Vagina (tissue), 2 donors: ENCODE measurements at places on chromosomes 5 and 9.

DNA sequence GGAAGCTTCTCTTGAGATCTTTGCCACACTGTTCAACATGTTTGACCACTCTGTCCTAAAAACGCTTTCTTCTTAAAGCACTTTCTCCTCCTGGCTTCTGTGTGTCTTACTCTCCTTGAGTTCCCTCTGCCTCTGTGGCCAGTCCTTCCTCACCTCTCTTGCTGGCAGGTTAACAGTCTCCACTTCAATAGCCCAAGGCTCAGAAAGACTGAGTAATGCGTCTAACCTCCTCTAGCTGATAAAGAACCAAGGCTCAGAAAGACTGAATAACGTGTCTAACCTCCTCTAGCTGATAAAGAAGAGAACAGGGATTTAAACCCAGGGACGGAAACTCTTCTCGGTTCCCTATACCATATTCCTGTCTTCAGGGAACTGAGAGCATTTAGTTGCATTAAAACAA lies 205.2 kb downstream of the AOPEP start:
- no peak for DNase-seq

- DNase-seq, result no peak
These were observed 33.8 kb upstream of the NEURL1B start for GRCh38 chr5:172607213-172607793.

DNA sequence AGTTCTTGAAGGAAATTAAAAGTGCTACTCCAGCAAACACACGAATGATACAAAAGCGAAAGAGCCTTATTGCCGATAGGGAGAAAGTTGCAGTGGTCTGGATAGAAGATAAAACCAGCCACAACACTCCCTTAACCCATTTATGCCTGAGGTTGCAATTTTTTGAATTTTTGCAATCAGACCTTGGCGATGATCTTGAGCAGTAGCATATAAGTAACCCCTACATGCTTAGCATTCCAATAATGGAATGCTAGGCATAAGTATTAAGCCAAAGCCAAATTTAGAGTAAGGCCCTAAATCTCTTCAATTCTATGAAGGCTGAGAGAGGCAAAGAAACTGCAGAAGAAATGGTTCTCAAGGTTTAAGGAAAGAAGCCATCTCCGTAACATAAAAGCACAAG lies 153.5 kb downstream of the SLC28A3 start:
- DNase-seq, result no peak

DNA sequence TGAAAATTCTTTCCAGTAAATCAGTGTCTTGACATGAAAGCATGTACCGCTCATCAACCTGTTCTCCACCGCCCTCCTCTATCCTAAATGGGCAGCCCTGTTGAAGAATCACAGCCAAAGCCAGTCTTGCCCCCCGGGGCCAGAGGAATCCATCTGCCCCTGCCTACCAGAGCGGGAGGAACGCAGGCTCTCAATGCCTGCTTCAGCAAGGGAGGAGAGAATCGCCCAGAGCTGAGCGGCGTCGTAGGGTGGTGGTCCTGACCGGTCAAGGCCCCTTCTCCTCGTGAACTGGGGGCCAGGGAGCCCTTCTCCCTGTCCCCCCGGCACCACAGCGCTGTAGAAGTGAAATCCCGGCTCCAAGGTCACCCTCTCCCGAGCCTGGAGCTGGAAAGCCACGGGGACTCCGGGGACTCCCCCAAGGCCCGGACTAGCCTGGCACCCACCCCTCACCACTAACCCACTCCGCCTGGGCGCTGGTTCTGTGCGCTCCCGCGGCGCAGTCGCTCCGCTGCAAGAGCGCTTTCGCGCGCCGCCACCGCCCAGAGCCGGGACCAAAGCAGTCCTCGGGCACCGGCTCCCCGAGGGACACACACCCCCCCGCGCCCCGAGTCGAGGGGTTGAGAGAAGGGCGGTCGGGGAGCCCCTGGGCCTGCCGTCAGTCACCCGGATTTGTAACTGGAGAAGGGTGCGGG lies 718 bp upstream of the TMEM215 start:
- no peak for DNase-seq

DNA sequence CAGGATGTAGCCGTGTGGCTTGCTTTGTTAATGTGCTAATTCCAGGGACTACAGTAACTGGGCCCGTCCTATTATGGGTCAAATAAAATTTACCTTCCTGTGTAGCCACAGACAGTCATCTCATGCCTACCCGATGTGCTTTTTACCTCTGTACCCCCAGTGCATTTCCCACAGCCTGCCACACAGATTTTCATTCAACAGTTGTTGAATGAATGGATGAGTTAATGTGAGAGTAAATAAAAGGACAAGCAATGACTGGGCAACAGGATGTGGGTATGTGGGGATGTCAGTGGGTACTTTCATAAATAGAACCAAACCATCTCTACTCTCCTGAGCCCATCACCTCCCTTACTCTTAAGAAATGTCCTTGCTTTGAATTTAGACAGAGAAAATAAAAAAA lies 441.2 kb upstream of the ZNF462 start:
- no peak for DNase-seq

DNA sequence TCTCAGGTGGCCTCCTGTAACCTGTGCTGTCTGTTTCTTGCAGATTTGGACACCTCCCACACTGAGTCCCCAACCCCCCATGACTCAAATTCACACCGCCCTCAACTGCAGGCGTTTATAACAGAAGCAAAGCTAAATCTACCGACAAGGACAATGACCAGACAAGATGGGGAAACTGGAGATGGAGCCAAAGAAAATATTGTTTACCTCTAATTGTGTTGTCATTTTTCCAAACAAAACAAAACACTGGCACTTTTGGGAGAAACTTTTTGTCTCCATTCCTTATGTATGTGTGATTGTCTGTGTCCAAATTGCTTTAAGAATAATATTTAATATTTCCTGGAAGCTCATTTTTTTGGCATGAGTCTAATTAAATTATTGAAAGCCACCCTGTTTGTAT lies 314.8 kb downstream of the ARHGEF28 start:
- no peak for DNase-seq

DNA sequence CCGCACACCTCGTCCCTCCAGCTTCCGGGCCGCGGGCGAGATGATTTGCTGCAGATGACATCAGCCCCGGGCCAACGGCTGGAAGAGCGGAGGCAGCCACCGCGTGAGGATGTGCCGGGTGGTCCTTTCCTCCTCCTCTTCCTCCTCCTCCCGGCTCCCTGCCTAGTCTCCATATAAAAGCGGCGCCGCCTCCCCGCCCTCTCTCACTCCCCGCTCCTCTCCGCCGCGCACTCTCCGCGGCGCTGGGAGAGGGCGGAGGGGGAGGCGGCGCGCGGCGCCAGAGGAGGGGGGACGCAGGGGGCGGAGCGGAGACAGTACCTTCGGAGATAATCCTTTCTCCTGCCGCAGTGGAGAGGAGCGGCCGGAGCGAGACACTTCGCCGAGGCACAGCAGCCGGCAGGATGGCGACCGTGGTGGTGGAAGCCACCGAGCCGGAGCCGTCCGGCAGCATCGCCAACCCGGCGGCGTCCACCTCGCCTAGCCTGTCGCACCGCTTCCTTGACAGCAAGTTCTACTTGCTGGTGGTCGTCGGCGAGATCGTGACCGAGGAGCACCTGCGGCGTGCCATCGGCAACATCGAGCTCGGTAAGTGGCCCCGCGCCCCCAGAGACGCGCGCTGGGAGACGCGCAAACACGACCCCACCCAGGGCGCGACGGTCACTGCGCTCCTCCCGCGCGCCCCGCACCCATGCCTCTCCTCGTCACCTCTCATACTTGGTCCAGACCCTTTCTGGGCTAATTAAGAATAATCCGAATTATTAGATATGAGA lies at the start of gene MAP1B:
TSS of gene MAP1B (plus strand) at position 345 of the 770 bp plus-strand sequence. CDS start at position 402, 57 bp downstream.
- DNase-seq, result no peak

- DNase-seq, result no peak
These were observed 441.8 kb upstream of the CCNG1 start for GRCh38 chr5:162995568-162995967.

DNA sequence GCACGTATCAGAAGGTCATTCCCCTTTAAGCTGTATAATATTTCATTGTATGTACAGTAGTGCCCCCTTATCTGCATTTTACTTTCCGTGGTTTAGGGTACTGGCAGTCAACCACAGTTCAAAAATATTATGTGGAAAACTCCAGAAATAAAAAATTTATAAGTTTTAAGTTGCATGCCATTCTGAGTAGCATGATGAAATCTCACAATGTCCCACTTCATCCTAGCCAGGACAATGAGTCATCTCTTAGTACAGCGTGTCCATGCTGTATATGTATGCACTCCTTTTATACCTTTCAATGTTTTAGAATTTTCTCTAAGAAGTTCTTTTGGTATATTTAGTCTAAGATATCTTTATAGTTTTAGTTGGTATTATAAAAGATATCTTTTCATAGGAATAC lies 115.0 kb upstream of the HAND1 start:
- no peak for DNase-seq

DNA sequence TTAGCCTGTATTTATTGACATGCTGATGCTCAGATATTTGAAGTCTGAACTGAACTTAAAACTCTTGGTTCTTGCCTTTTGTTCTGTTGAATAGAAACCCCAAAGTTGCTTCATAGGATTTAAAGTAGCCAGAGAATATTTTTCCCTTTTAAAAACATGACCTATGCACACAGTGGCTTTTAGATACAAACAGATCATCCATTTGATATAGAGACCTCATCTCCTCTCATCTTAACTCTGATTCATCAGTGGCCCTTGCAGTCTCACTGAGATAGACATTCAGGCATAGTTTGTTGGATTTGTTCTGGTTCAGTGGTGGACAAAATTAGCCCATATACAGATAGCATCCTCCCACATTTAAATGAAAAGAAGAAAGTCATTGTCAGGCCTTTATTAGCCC lies 43.5 kb upstream of the PJA2 start:
- DNase-seq, result no peak

DNA sequence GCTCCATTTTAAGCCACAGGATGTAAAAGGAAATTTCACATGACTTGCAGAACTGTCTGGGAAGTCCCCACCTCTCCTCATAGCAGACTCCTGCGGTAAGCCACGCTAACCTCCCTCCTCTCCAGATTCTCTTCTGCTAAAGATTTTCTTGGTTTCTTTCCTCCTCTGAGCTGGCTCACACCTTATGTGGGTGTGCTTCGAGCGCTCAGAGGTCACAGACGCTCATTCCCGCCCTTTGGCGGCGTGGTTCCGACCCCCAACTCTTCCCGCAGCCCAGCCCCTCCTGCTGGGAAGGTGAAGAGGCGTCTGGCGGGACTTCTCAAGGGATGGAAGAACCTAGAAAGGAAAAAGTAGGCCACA lies 32.9 kb upstream of the CDK20 start:
- no peak for DNase-seq

GRCh38 chr5:107670087-107670931 lies 428 bp downstream of the EFNA5 start:
- no peak for DNase-seq
